T-helper 9 cell (primary cell): ENCODE measurements at places on chromosomes 2 and 18.

DNA sequence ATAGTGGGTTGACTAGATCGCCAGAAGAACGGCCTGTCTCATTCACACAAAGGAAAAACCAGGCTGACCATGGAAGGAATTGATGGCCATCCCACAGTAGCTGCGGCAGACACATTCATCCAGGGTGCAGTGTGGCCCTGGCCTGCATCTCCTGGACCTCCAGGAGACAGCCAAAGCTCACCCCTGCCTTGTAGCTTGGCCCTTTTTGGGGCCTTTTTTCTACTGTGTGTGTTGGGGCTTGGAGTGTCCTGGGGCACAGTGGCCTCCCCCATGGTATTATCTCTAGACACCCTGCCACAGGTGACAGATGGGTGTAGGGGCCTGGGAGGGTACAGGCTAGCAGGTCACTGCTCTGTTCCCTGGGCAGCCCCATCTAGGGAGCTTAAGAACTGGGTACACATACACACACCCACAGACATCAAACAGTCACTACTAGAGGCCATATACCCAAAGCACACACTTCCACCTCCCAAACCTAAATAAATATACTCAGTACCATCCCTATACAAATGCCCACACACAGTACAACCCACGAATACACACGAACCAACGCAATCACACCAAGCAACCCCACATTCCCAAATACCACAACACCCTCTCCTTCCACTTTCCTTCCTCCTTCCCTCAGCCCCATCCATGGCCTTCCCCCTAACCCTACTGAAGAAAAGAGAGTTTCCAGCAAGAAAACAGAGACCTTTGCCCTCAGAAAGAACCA, 8.6 kb downstream of the EN1 start:
- no peak for DNase-seq

GRCh38 chr2:178993788-178994187, 56.1 kb downstream of the CCDC141 start:
- DNase-seq: no peak

DNA sequence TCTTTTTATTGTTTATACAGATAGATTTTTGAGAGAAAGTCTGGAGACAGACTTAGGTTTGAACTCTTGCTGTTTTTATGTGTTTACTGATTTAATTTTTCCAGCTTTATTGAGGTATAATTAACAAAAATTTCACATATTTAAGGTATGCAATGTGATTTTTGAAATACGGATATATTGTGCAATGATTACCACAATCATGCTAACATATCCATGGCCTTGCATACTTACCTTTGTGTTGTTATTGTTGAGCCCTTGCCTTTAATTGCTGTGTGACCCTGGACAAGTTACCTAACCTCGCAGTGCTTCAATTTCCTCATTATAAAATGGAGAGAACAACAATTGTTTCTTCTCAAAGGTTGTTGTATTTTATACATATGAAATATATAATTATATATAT, 13.9 kb upstream of the RBMS1 start:
- no peak for DNase-seq

- no peak for DNase-seq
These were observed 113.9 kb upstream of the TFCP2L1 start for GRCh38 chr2:121398853-121399252.

DNA sequence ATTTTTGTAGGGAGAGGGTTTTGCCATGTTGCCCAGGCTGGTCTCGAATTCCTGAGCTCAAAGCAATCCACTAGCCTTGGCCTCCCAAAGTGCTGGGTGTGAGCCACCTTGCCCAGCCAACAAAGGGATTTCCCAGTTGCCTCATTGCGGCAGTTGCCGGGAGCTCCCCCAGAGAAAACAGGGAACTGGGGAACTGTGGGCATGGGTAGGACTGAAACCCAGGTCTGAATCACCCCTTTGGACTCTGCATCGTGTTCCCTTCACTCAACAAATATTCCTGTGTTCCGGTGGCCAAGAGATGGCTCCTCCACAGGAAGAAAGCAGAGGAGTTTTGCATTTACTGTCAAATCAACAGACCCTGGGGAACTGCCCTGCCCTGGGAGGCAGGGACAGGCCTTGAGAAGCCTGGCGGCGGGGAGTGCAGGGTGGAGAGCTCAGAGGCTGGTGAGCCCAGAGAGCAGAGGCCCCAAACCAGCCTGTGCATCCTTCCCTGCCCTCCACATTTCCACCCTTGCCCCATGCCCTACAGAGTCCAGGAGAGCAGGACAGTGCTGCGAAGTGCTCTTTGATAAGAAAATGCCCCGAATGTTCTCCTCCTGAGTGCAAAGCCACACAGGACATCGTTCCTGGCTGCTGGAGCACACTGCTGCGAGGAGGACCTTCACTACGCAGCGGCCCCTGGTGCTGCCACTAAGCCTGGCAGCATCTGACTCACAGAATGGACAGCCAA, 24.9 kb downstream of the MYO7B start:
- DNase-seq: no peak

GRCh38 chr2:154132827-154133226, 261.1 kb downstream of the GALNT13 start:
- no peak for DNase-seq

DNA sequence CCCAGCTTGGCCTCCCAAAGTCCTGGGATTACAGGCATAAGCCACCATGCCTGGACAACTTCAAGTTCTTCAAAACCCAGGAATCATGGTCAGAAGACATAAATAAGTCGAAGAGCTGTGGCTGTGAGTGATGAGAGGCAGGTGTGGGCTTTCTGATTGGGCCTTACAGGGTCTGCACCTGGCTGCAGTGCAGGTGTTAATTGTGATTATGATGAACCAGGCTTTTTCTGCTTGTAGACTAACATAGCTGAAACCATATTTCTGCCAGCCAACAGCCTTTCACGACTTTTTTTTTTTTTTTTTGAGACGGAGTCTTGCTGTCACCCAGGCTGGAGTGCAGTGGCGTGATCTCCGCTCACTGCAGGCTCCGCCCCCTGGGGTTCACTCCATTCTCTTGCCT, 14.9 kb upstream of the DTNB start:
- DNase-seq: no peak

DNA sequence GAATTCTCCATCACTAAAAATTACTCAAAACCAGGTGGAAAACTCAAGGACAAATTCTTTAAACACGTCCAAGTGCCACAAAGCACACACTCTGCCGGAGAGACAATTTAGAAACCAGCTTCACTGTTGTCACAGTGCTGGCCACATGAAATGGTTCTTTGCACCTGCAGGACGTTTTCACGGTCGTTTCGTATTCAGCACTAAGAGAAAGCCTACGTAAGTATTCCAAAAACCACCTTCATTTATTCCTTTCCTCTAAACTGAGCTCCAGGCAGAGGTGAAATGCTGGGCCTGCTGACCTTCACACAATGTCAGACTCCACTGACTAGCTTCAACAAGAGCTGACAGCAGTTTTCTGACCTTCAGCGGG, 680 bp downstream of the ATP5F1A start:
- DNase-seq: no peak

- DNase-seq: no peak
These were observed 49.9 kb downstream of the GPR39 start for GRCh38 chr2:132466428-132467028.

- DNase-seq: no peak
These were observed 398.6 kb upstream of the CDH7 start for GRCh38 chr18:65352186-65352585.

DNA sequence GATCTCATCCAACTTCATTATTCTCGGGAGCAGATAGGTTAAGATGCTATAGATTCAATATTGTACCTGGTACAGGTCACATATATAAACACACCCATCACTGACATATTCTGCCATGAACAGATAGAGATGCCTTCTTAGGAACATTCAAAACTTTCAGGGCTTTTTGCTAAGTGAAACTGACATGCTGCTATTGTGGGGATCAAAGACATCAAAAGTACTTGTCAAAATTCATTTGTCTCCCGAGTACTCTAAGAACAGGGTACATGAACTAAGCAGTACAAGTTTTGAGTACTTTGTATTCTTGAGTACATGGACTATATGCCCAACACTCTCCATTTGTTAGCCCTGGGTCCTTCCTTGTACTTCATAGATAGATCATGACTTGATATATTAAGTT, 173.5 kb downstream of the FSHR start:
- DNase-seq: no peak

DNA sequence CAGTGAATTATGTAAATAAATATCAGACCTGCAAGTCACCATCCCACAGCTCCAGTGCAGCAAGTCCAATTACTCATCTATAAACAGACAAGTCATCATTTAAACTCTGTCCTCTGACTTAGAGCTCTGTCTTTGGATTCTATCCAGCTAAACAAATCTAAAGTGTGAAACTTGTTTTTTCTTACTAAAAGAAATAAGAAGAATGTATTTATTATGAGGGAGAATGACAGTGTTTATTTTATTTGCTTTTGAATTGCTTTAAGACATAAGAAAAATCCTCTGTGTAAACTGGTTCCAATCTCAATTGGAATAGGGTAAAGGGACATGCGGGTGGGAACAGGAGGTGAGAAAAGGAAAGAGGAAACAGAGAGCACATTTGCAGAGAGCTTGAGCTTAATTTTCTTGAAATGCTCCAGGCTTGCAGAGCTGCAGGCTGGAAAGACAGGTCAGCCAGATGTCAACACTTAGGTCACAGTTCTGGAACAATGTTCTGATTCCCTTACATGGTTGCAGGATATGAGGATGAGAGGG, 355.8 kb downstream of the MEIS1 start:
- no peak for DNase-seq

DNA sequence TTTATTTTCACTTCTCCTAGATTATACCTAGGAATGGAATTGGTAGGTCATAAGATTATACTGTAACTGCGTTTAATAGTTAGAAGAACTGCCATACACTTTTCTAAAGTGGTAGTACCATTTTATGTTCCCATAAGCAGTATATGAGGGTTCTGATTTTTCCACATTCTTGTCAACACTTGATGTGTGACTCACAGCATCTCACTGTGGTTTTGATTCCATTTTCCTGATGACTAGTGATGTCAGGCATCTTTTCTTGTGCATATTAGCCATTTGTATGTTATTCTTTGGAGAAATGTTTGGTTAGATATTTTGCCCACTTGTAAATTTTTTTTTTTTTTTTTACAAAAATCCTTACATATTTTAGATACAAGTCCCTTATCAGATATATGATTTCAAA, 2.3 kb downstream of the DCAF17 start:
- no peak for DNase-seq

DNA sequence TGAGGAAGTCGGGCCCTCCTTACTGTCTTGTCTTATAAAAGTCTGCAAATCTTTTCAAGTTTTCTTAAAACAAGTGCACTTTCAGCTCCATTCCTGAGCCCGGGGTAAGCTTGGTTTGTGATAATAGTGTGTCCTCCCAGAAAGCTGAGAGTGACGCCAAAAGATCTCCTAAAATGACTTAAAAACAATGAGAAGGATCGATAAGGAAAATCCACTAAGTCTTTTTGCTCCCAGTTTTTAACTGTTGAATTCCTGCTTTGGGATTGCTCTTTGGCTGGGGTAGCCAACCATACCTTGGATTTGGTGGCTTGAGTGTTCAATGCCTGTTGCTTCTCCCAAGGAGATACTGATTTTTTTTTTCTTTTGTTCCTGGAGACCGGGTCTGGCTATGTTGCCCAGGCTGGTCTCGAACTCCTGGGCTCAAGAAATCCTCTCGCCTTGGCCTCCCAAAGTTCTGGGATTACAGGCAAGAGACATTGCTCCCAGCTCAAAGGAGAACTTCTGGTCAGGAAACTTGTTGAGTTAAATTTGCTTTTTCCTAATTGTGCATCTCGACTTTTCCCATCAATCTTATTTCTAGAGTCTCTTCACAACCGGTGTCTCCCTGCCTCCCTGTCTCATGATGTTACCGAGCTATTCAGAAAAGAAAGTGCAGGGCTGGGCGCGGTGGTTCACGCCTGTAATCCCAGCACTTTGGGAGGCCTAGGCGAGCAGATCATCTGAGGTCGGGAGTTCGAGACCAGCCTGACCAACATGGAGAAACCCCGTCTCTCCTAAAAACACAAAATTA, 3.0 kb downstream of the TGIF1 start:
- no peak for DNase-seq
